ENCODE measurements at places on chromosomes 7 and 10. TPM values are rescaled to one million over a fixed set of nuclear protein-coding genes. Genes with fewer than 3 reads are reported as not detected.

DNA sequence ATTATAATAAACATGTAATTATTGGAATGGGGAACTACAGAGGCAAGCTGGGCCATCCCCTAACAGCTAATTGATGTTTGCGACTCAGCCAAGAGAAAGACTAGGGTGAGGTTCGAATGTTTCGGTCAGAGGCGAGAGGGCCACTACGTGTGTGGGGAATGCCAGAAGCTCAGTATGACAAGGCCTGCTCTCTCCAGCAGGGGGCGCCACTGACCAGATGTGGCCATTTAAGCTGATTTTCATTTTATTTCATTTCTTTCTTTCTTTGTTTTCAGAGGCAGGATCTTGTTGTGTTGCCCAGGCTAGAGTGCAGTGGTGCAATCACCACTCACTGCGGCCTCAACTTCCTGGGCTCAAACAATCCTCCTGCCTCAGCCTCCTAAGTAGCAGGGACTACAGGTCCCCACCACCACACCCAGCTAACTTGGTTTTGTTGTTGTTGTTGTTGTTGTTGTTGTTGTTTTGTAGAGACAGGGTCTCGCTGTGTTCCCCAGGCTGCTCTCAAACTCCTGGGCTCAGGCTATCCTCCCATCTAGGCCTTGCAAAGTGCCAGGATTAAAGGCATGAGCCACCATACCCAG, 38.1 kb downstream of the TMEM130 start:
- no peak for DNase-seq

DNA sequence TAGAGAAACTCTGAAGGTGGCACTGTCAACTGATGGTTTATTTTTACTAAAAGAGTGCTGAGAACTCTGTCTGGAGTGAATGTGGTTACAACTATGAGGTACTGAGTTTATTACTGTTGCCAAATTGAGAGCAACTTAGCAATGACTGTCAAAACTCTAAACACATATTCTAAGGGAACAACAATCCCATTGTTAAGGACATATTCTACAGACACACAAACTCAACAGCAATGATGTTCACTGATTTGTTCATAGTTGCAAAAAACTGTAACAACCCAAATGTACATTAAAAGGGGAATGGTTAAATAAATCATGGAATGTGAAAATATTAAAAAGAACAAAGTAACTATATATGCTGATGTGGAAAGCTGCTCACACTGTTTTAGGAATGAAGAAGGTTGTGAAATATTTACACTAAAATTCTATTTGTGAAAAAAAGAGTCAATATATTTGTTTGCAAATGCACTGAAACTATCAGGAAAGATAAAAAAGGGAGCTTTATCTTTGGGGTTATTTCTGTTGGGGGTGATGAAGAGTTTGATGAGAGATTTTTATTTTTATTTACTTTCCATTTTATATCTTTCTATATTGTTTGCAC, 12.9 kb downstream of the PON2 start:
- DNase-seq, result no peak

- DNase-seq, result no peak
Observed at GRCh38 chr7:36301914-36302771, 87.5 kb upstream of the ANLN start.

DNA sequence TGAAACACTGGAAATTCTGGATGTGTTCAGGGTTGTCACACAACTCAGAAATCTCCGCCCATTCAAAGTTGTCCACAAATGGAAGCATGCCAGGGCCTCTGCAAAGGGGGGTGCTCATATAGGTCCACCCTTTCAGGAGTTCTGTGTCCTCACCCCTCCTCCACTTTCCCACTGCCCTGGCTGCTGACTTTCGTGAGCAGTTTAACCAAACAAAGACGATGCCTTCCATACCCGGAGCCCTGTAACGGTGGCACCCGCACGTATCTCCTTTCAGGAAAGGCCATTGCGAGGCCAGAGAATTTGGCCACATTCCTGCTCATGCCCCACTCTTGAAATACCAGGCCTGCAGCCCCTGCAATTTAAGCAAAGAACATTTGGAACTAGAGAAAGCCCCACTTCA, 1.4 kb downstream of the CPXM2 start:
- peak; percentile 37 for DNase-seq

The HMX3 gene
- total RNA-seq, result not detected

The GDF10 gene
- 9.4 TPM for total RNA-seq

- DNase-seq, result no peak
Observed at GRCh38 chr7:141534757-141535737, 16.2 kb upstream of the AGK start.

GRCh38 chr10:21002091-21002878, 105.2 kb upstream of the NEBL start:
- DNase-seq, result no peak
